ENCODE measurements at places on chromosomes 13 and 19. TPM values are rescaled to one million over a fixed set of nuclear protein-coding genes. Genes with fewer than 3 reads are reported as not detected.

- no peak for DNase-seq
Observed at GRCh38 chr19:38015761-38016160, 108.8 kb downstream of the SIPA1L3 start.

- DNase-seq = no peak
Observed at GRCh38 chr13:90719461-90719860, 628.0 kb upstream of the MIR17HG start.

DNA sequence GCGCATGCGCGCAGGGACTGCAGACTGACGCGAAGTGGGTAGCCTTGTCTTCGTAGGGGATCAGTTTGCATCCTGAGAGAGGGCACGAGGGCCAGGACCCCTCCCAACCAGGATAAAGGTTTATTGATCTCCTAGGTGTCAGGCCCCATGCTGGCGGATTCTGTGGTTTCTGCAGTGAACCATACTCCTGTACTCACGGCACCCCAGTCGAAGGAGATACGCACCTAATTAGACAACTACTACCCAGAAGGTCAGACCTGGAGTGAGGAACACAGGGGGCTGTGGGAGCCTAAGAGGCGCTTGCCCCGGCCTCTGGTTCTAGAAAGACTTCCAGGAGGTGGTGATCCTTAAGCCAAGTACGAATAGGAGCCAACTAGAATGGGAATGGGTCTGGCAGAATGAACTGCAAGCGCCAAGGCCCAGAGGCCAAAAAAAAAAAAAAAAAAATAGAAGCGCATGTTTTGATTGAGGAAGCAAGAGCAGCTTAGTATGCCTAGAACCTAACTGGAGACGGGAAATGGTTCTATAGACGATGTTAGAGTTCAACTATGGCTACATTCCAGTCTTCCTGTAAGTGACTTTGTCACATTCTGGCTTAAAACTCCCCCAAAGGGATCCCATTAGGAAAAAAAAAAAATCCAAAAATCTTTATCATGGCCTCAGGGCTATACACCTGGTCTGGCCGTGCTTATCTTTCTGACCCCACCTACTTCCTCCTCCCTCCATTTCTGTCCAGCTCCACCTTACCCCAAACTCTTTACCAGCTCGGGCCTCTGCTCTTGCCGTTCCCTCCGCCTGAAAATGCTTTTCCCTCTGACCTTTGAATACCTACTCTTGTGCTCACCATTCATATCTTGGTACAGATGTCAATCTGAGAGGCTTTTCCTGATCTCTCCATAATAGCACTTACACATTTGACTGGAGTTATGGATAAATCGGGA lies 902 bp upstream of the ZNF428 start:
- DNase-seq = no peak

The TMPRSS9 gene
- not detected for total RNA-seq
